ENCODE measurements at places on chromosomes 1 and 21.

- peaks cover 53% of the 10 kb centered on the region for H3K36me3 ChIP-seq
- no peak overlapping the region for H3K4me3 ChIP-seq
- H3K4me1 ChIP-seq = peaks cover 47% of the 10 kb centered on the region
- no peak for DNase-seq
- H3K27ac ChIP-seq = peak overlapping the region; percentile 80
Measured at GRCh38 chr1:198711837-198712236, 73.0 kb downstream of the PTPRC start.

DNA sequence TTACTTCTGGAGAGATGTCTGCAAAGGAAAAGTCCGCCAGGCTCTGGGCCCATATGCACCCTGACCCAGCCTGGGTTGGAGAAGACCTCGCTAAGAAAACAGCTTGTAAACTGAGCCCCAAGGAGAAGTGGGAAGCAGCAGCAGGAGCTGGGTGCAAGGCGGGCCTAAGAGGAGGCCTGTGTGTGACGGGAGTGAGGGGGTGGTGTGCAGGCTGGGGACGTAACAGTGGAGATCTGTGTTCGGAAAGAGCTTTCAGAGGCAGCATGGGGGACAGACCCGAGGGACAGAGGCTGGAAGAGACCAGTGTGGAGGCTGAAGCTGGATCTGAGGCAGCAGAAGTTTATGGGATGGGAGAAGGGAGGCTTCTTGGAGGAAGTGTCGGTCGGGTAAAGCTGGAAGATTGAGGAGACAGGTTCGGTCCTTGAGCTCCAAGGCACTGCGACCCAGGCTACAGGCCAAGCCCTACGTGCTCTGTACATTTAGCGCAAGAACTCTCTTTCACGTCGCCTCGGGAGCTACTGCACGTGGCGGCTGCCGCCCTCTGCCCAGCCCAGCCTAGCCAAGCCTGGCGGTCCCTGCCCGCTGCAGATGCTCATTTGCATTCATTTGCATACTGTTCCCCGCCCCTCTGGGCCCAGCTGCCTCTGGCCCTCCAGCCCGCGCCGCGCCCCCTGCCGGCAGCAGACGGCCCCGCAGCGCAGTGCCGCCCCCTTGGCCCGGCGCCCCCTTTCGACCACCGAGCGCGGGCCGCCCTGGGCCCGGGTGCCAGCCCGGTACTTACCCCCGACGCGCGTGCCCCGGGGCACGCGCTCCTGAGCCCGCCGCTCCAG, 6.3 kb downstream of the HPCA start:
- H3K27me3 ChIP-seq = peaks cover 40% of the 10 kb centered on the region
- peak overlapping the region; percentile 53 for H3K4me3 ChIP-seq
- no peaks in the 10 kb centered on the region for H3K36me3 ChIP-seq
- no peak overlapping the region for H3K27ac ChIP-seq

GRCh38 chr1:45016090-45016697, 4.1 kb downstream of the UROD start:
- DNase-seq = no peak
- H3K36me3 ChIP-seq = no peaks in the 10 kb centered on the region
- no peaks in the 10 kb centered on the region for H3K27me3 ChIP-seq
- H3K4me1 ChIP-seq = peaks cover 23% of the 10 kb centered on the region
- no peak overlapping the region for H3K27ac ChIP-seq

DNA sequence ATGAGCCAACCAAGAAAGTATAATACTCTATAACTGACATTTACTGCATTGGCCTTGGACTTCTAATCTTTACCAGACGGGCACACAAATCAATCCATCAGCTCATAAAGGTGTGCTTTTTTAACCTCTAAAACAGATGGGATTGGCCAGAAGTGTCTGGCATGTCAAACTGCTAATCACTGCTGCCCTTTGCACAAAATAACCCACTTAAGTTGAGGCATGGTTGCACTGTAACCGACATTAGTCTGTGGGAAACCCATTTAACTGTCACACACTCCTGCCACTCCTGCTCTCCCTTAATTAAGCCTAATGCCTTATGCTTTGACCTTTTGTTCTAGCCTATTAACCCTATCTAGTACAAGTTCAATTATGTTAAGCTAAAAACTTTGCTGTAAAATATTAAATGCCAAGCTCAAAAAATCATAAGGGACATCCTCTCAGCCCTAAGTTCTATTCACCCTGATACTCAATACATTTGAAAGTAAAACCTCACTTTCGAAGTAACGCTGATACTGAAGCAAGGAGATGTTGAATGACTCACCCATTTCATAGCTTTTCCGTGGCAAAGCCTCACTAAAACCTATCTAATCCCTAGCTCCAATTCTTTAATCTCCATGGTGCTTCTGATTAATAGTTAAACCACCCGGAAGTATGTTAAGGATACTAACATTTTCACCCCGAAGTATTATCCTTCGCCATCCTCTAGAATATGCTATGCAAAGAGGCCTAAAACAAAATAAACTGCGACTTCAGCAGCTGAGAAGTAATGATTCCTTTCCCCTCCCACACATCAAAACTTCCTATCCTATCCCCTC, 12.9 kb downstream of the NRIP1 start:
- no peaks in the 10 kb centered on the region for H3K36me3 ChIP-seq
- peak overlapping the region; percentile 29 for H3K27ac ChIP-seq
- peak overlapping the region; percentile 75 for H3K4me3 ChIP-seq
- peaks cover 40% of the 10 kb centered on the region for H3K4me1 ChIP-seq

- no peaks in the 10 kb centered on the region for H3K36me3 ChIP-seq
- H3K4me3 ChIP-seq = no peak overlapping the region
- H3K4me1 ChIP-seq = peaks cover 8% of the 10 kb centered on the region
- H3K27ac ChIP-seq = no peak overlapping the region
Measured at GRCh38 chr1:159988006-159988405, 34.0 kb upstream of the SLAMF9 start.

GRCh38 chr1:91836331-91837040, 49.5 kb downstream of the TGFBR3 start:
- no peak overlapping the region for H3K4me3 ChIP-seq
- H3K27ac ChIP-seq = no peak overlapping the region
- H3K27me3 ChIP-seq = no peaks in the 10 kb centered on the region
- H3K4me1 ChIP-seq = peaks cover 33% of the 10 kb centered on the region
- DNase-seq = no peak
- H3K36me3 ChIP-seq = no peaks in the 10 kb centered on the region

GRCh38 chr1:46487818-46488218, 1.8 kb upstream of the DMBX1 start:
- peaks cover 74% of the 10 kb centered on the region for H3K27me3 ChIP-seq
- H3K4me3 ChIP-seq = no peak overlapping the region
- DNase-seq = no peak
- H3K36me3 ChIP-seq = no peaks in the 10 kb centered on the region

DNA sequence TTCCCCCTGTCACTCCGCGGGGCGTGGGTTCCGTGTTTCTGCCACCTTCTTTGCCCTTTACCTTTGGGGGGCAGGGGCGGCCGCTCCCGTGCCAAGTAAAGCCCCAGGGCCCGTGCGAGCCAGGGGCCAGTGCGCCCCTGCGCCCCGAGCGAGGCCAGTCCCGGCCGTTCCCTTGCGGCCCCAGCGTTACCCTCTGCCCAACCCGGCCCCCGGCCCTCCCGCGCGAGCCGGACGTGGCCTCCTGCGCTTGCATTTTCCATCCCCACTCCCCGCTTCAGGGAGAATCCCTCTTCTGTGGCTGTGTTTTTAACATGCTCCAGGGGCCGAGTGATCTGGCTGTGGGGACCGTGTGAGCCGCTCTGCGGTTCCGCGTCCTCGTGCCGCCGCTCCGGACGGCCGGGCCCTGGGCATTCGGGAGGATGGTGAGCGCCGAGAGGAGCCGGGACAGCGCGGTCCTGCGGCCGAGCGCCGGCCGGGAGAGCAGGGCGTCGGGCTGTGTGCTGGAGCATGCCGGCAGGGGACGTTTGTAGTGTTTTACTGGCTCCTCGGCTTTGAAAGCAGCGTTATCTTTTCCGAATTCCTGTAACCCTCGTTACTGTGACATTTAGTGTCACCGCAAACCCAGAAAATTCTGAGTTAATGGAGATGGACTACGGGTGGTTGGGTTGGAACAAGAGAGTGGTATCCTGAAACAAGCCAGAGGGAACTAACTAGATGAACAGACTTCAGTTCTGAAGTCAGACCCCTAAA, 1.0 kb downstream of the GALNT2 start:
- no peaks in the 10 kb centered on the region for H3K36me3 ChIP-seq
- peaks cover 49% of the 10 kb centered on the region for H3K4me1 ChIP-seq
- peak overlapping the region; percentile 63 for H3K27ac ChIP-seq
- peaks cover 2% of the 10 kb centered on the region for H3K27me3 ChIP-seq
- peak; percentile 70 for DNase-seq
- peak overlapping the region; percentile 89 for H3K4me3 ChIP-seq

GRCh38 chr21:37916310-37917051, at the start of gene KCNJ6:
KCNJ6 (minus strand) TSS chr21:37916457; CDS start chr21:37840682, 75,775 bp downstream.
- no peak for DNase-seq
- H3K4me1 ChIP-seq = peaks cover 4% of the 10 kb centered on the region
- peaks cover 6% of the 10 kb centered on the region for H3K36me3 ChIP-seq
- peaks cover 80% of the 10 kb centered on the region for H3K27me3 ChIP-seq
- H3K27ac ChIP-seq = no peak within 1 kb of the TSS

- H3K27me3 ChIP-seq = peaks cover 1% of the 10 kb centered on the region
- no peak overlapping the region for H3K27ac ChIP-seq
Measured at GRCh38 chr1:49060766-49061165, 284.1 kb upstream of the BEND5 start.

GRCh38 chr1:85321237-85321964, 45.0 kb upstream of the BCL10 start:
- H3K4me3 ChIP-seq = no peak overlapping the region
- H3K4me1 ChIP-seq = peaks cover 8% of the 10 kb centered on the region
- peak; percentile 77 for DNase-seq
- peaks cover 68% of the 10 kb centered on the region for H3K27me3 ChIP-seq
- H3K27ac ChIP-seq = no peak overlapping the region
- no peaks in the 10 kb centered on the region for H3K36me3 ChIP-seq

- no peak overlapping the region for H3K4me3 ChIP-seq
- H3K36me3 ChIP-seq = no peaks in the 10 kb centered on the region
- H3K27ac ChIP-seq = no peak overlapping the region
Measured at GRCh38 chr1:8205771-8206170, 112.1 kb upstream of the SLC45A1 start.

DNA sequence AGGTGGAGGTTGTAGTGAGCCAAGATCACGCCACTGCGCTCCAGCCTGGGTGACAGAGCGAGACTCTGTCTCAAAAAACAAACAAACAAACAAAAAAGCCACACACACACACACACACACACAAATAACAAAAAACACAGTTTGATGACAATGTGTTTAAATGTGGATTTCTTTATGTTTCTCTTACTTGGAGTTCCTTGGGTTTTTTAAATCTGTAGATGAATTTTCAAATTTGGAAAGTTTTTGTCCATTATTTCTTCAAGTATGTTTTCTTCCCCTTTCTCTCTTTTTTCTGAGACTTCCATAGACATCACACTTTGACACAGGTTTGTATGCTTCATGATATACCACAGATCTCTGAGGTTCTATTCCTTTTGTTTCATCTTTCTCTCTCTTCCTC, 12.1 kb upstream of the PPIE start:
- no peak for DNase-seq
- no peaks in the 10 kb centered on the region for H3K36me3 ChIP-seq
- peaks cover 13% of the 10 kb centered on the region for H3K4me1 ChIP-seq
- H3K27me3 ChIP-seq = peaks cover 43% of the 10 kb centered on the region

DNA sequence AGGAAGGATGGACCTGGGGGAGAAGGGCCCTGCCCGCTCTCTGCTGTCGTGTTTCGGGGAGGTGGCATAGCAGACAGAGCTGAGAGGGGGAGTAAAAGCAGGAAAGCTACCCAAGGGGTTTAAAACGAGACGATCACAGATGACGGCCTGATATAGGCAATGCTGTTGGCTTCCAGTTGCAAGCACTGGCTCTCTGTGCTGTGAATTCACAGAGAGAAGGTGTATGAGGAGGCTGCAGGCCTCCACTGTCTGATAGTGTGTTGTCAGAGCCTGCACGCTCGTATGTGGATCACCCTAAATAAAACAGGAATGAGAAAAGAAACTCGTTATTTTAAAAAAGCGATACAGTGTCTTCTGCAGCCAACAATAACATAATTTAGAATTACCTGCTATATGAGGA, 57.4 kb downstream of the LGR6 start:
- peaks cover 25% of the 10 kb centered on the region for H3K4me1 ChIP-seq
- H3K27ac ChIP-seq = peak overlapping the region; percentile 49
- no peaks in the 10 kb centered on the region for H3K27me3 ChIP-seq
- no peak for DNase-seq
- H3K4me3 ChIP-seq = no peak overlapping the region
- no peaks in the 10 kb centered on the region for H3K36me3 ChIP-seq

GRCh38 chr1:36761113-36761512, 273.2 kb downstream of the GRIK3 start:
- H3K27me3 ChIP-seq = peaks cover 7% of the 10 kb centered on the region
- H3K4me3 ChIP-seq = no peak overlapping the region
- H3K36me3 ChIP-seq = no peaks in the 10 kb centered on the region
- peak; percentile 34 for DNase-seq
- H3K4me1 ChIP-seq = no peaks in the 10 kb centered on the region

- no peak overlapping the region for H3K27ac ChIP-seq
Measured at GRCh38 chr1:92346866-92347640, 48.2 kb downstream of the RPAP2 start.

DNA sequence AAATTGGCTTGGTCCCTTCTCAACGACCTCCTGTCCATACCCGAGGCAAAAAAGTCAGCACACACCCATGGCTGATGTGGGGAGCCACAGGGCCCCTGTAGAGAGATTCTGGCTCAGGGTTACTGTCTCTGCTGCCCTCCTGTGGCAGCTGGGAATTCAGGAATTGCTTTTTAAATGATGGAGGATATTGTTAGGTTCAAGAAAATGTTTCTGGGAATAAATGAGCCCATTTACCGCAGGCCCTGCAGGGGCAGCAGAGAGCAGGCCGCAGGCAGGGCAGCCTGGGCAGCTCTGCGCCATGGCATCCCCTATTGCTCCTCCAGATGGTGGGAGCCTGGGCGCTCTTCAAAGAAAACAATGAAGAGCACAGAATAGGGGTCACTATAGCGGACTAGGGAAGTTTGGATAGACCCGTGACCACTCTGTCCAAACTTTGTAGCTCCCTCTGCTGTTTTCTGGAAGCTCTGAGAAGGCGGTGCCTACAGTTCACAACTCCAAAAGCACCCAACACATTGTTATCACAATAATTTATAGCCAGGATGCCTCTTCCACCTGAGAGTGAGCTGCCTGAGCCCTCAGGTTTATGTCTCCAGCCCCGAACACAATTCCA, 201.1 kb downstream of the BACH1 start:
- no peak overlapping the region for H3K4me3 ChIP-seq
- peaks cover 12% of the 10 kb centered on the region for H3K36me3 ChIP-seq
- H3K27me3 ChIP-seq = no peaks in the 10 kb centered on the region
- H3K4me1 ChIP-seq = no peaks in the 10 kb centered on the region
- DNase-seq = no peak

DNA sequence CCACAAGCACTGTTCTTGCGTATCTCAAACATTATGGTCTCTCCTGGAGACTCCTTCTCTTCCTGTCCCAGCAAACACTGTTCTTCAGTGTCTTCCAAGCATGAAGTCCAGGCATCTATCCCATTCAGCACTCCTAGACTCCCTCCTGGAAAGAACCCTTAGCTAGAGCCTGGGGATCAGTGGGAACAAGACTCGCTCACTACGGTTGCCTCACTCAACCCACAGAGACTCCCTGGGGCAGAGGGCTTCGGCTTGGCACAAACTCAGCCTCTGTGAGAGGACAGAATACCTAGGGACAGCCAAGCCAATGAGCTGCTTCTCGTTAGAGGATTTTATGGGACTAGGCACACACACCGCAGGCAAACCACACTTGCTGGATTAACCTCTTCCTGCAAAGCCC, 86.5 kb upstream of the IPO9 start:
- peaks cover 55% of the 10 kb centered on the region for H3K27me3 ChIP-seq
- H3K36me3 ChIP-seq = no peaks in the 10 kb centered on the region
- DNase-seq = no peak
- no peaks in the 10 kb centered on the region for H3K4me1 ChIP-seq
- no peak overlapping the region for H3K4me3 ChIP-seq

Data from natural killer cell treated with Interleukin-12 subunit alpha and Interleukin-12 subunit beta and Interleukin-15 and Interleukin-18, amount 100 ng/mL, for 72 hours (primary cell).